ENCODE measurements at places on chromosomes 3 and 15.

DNA sequence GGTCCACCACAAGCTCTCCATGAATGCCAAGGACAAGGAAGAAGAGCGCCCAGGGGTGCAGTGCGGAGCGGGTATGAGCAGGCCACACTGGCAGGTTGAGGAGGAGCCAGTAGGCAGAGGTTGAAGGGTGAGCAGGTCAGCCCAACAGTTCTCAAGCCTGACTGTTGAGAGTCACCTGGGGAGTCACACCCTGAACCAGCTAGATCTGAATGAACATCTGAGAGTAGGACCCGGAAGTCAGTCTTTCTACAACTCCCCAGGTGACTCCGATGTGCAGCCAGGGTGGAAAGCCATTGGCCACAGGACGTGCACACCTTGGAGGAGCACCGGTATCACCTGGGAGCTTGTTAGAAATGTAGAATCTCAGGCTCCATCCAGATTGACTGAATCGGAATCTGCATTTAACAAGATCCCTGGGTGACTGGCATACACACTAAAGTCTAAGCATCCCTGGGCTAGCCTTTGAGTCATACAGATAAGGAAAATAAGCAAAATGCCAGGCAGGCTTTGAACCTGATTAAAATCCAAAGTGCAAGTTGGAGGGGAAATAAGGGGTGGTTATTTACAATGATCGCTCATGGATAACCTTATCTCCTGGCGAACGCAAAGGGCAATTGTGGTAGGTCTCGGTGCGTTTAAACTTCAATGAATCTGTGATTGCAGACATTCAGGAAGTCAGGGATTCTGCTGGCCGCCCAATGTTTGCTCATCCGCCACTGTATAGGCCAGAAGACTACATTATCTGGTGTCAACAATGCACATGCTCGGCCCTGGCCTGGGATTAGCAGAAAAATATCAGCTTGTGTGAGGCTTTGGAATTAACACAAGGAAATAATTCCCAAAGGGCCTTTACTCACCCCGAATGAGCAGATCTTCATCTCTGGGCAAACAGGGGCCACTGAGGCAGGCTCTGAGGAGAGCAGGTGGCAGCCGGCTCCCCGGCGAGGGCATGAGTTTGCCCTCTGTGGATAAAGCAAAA, 11.7 kb upstream of the LYZL4 start:
- no peak for DNase-seq

DNA sequence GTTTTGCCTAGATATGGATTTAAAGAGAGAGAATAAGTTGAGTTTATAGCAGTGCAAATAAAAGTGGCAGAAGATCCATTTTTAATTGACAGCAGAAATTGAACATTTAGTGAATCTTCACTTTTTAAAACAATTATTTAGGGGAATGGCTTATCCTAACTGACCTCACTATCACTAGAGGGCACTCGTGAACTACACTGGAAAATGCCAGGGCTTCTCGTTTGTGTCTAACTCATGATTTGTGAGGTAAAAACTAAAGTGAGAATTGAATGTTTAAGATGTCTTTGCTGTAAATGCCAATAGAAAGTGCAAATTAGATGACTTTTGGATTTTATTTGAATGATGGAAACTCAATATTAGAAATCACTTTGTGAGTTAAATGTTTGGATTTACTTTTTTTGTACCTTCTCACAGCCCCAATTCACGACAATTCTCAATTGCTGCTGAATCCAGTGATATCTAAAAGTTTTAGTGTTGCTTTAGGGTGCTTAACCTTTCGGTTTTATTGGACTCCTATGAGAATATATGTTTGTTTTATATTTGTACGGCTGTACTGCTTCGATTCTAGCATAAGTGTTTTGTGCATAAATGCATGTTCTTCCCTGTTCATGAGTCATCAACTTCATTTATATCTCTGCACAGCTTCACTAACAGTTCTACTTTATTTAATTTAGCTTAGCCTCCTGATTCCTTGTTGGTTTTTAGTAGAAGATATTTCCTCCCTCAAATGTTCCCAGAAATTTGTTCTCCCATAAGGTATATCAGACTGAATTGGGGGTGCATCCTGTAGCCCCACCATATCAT, 462.1 kb downstream of the MFSD1 start:
- no peak for DNase-seq

GRCh38 chr15:46280762-46281542, 646.1 kb downstream of the SQOR start:
- DNase-seq: no peak

GRCh38 chr15:89356634-89357298, 22.1 kb upstream of the POLG start:
- no peak for DNase-seq

DNA sequence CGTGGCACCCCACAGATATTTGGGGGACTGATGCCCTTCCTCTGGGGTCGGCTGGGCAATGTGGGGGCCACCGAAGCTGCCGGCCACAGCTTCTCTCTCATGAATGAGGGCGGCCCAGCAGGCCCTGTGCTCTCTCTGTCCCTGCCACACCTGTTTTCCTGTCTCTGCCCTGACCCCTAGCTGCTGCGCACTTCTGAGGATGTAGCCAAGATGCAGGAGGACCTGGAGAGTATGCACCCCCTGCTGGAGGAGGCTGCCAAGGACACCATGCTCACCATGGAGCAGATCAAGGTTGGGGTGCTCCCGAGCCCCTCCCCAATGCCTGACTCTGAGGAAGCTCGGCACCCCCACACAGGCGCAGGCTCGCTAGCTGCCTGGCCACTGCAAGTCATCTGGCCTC, 59.7 kb downstream of the SEMA3G start:
- DNase-seq: no peak

DNA sequence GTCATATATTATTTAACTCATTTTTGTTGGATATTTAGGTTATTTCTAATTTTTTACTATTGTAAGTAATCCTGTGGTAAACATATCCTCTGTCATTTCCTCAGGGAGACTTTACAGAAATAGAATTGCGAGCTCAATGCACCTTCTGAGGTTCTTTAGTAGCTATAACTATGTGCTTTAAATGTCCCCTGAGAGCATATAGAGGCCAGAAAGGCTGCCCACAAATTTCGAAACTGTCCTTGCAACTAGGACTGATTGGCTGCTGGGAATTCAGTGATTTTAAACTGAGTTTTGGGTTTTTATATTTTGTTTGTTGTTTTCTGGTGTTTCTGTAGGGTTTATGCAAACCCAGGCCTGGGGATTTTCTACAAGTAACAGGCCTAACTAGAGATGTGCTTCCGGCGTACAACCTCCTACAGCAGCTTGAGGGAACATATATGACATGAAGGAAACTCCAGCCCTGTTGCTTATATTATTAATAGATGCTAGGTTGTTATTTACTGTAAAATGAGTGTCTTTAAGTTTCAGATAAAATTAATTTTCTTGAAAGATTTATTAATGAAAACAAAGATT, 29.1 kb upstream of the P4HTM start:
- no peak for DNase-seq

- DNase-seq: no peak
These were observed 4.2 kb downstream of the ZSCAN2 start for GRCh38 chr15:84604826-84605553.

DNA sequence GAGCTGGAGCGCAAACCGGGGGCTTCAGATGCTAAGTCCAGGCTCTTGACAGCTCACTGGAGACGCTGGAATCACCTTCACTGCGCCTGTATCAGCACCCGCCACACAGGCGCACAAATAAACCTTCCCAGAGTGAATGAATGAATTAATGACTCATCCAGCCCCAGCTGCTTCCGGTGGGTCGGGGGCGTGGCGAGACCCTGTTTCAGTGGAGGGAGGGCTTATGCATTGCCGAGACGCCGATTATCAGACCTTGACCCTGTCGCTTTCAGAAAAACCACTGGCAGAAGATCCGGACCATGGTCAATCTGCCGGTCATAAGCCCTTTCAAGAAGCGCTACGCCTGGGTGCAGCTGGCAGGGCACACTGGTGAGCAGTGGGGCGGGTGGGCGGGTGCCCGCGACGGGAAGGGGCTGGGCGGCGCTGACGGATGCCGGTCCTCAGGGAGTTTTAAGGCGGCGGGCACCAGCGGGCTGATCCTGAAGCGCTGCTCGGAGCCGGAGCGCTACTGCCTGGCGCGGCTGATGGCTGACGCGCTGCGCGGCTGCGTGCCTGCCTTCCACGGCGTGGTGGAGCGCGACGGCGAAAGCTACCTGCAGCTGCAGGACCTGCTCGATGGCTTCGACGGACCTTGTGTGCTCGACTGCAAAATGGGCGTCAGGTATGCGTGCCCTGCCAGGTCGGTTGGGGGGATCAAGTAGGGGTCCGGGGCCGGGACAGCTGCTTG, 7.7 kb downstream of the ITPKA start:
- no peak for DNase-seq

GRCh38 chr15:48175126-48175525, 3.0 kb downstream of the MYEF2 start:
- DNase-seq: no peak

DNA sequence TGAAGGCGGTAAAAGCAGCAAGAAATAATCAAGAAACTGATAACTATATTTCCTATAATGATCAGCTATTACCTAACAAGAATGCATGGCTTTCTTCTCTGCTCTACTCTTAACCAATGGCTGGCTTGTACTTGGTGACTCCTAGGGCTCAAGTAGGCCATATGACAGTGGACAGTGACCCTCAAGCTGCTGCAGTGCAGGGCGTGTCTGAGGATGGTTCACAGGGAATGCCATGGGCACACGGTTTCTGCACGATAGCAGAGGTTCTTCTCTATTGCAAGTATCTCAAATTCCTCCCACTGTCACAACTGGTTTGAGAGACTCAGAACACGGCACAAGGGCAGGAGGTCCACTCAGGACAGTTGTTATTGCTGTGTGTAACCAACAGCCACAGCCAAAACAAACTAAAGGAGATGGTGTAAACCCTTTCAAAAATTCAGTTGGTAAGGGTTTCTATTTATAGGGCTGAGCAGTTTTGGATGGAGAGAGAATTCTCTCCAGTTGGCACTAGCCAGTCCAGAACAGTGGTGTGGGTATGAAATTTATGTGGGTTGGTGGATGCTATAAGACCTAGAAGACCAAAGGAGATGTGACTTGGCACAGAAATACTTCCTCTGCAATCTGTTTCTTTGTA, 103.2 kb upstream of the ST8SIA2 start:
- DNase-seq: no peak

- DNase-seq: no peak
These were observed 28.9 kb downstream of the FBXW12 start for GRCh38 chr3:48400824-48401433.

DNA sequence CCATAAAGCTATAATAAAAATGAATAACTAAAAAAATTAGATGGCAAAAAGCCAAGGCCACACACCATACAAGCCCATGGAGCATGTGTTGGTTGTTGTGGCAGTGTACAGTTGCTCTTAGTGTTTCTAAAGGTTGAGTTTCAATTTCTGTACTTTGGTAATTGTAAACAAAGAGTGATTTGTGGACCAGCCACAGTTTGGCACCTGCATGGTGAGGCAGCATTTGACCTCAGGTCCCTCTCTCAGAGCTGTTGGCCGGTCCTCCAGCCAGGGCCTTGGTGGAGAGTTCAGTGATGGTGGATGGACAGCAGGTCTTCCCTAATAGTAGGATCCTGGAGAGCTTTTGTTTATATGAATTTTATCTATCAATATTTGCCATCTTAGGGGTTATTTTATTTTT, 5.6 kb downstream of the ACAD9 start:
- no peak for DNase-seq

- DNase-seq: no peak
These were observed 27.6 kb upstream of the ATP8B4 start for GRCh38 chr15:50146632-50147031.

DNA sequence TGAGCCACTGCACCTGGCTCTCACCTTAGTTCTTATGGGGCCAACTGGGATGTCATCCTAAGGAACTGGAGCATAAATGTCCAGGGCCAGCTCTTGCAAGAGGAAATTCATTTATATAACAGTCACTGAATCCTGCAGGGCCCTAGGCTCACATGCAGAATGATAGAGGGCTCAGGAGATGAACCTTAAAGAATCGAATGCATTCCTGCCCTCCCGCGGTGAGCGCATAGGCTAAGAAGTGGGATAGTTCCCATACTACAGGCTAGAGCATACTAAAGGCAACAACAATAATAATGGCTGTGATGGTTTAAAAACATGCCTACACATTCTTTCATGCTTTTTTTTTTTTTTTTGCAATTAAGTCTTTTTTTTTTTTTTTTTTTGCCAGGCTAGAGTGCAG, 17.1 kb upstream of the CSRNP1 start:
- DNase-seq: no peak

GRCh38 chr15:101126618-101127505, 125.0 kb downstream of the CHSY1 start:
- DNase-seq: no peak

DNA sequence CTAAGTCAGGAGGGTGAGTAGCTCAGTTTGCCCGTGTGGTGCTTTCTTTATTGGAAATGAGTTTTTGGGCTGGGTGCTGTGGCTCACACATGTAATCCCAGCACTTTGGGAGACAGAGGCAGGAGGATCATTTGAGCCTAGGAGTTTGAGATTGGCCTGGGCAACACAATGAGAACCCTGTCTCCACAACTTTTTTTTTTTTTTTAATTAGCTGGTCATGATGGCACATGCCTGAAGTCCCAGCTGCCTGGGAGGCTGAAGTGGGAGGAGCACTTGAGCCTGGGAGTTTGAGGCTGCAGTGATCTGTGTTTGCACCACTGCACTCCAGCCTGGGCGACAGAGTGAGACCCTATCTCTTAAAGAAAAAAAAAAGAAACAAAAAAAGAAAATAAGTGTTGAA, 174.9 kb downstream of the NSMCE3 start:
- DNase-seq: no peak

- no peak for DNase-seq
These were observed 9.7 kb upstream of the CMTM7 start for GRCh38 chr3:32381922-32382321.

DNA sequence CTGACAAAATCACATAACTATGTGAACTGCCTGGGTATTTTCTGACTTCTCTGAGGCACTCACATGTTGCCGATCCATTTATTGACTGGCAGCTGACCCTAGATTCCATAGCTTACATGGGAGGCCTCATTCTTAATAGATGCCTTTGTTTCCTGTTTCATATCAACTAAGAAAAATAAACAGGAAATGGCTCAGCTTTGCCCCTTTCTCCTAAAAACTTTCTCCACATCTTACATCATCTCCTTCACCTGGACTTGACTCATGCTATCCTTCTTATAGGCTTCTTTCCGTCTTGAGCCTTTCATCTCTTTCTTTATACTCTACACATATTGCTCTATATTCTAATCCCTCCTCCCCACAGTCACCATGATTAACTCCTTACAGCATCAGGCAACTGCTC, 38.0 kb downstream of the TXNRD3 start:
- no peak for DNase-seq

DNA sequence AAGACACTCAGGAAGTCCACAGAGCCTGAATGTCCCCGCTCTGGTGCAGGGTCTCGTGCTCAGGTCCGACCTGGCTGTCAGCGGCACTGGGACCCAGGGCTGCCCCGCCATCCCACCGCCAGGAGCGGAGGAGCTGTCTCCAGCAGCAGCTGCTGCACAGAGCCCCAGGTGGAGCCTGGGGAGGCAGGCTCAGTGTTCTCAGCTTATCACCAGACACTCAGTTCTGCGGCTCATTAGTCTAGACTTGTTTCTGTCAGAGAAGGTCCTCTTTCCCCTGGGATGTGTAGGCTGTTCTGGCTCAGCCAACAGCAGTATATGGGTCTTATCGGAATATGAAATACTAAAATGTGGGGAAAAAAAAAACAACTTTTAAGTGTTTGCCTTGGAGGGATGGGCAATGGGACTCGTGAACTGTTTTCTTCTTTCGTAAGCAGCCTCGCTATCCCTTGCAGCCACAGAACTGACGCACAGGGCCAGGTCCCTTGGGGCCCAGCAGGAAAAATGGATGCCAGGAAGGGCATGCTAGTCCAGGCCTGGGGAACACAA, 75.9 kb downstream of the KLF13 start:
- no peak for DNase-seq

GRCh38 chr3:188567478-188568195, 413.7 kb downstream of the LPP start:
- no peak for DNase-seq

Data from activated gamma-delta T cell (primary cell).